ENCODE measurements at places on chromosomes 7 and 10.

GRCh38 chr10:125992254-125992653, 95.9 kb downstream of the FANK1 start:
- DNase-seq, result no peak

DNA sequence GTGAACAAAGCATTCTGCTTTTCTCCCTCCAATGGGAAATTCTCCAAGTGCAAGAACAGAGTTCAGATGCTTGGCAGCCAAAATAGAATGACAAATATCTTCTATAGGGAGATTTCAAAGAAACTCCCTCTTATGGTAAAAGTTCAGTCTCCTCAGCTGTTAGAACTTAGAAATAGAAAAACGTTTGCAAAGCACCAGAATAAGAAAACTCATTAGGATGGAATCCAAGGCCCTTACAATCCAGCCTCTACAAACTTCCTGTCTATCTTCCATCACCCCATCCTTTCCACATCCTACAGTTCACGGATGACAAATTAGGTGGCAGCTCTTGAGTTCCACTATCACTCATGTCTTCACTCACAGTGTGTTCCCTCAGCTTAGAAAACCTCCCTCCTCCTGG, 25.7 kb downstream of the FAM13C start:
- no peak for DNase-seq

GRCh38 chr7:7183061-7183837, 905 bp downstream of the C1GALT1 start:
- no peak for DNase-seq

GRCh38 chr10:78514459-78514858, 480.8 kb downstream of the RPS24 start:
- DNase-seq, result no peak

DNA sequence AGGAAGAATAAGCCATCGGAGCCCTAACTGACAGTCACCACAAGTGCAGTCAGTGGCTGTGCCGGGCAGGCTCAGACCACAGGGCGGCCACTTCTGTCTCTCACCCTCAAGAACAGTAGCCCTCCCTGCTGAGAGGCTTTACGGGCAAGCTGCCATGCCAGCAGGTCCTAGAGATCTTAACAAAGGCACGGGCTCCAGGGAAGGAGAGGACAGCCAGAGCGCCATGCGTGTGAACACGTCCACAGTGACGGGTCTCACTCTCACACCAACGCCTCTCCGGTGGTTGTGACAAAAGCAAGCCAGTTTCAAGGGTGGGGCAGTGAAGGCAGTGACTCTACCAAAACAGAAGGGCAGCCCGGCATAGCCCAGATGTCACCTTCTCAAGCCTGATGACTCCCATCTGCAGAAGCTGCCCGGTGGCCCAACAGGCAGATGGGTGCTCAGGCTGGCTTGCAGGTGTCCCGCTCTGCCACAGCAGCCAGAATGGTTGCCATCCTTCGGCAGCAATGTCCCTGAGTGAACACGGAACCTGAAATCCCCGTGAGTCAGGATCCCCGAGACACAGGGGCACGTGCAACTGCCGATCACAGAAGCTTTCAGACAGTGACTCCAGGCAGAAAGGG, 102.0 kb downstream of the FAM53B start:
- no peak for DNase-seq

DNA sequence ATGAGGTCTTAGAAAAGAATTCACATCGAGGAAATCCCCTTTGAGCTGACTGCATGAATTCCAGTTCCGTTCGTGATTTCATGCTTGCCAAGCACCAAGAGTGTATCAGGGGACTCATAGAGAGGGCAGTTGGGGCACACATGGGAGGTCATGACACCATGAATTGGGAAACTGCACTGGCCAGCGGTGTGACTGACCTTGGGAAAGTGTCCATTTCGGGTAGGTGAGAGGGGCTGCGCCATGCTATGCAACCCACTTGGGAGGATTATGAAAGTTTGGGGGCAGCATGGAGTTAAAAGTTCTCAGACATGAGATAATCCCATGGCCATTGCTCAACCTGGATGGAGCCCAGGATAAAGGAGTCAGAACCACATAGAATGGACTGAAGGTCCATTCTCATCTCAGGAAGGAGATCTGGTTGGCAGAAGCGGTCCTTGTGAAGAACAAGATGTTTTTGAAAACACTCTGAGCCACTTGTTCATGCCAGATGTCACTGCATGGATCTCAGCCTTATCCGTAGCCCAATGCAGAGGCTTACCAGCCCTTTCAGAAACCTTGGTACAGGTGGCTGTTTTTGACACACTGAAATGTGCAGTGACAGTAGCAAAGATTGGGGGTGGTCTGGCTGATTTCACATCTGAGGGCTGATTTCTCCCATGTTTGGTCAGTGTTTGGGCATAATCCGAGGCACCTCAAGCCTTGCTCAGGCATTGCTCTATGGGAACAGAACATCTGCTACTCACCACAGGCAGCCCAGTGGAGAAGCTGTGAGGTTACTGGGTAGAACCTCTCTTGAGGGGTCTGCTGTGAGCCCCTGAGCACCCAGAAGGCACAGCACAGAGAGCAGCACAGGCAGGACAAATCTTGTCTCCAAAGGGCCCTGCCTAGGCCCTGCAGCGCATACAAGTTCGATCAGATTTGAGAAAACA, 252.3 kb downstream of the CXCL12 start:
- no peak for DNase-seq

- DNase-seq, result no peak
These were observed 95.1 kb upstream of the SAMD8 start for GRCh38 chr10:75016325-75016724.

All from stimulated activated CD4-positive, alpha-beta T cell treated with anti-CD3 and anti-CD28 coated beads, Interleukin-12 subunit alpha, Interleukin-12 subunit beta, amount 100 ng/mL, for 4 hours (primary cell).